ENCODE measurements at places on chromosomes 2 and 18.

GRCh38 chr2:175318542-175318941 lies 137.0 kb upstream of the ATP5MC3 start:
- DNase-seq: no peak

GRCh38 chr2:26245810-26246209 lies 1.1 kb downstream of the HADHB start:
- DNase-seq: no peak

- DNase-seq: no peak
Measured at GRCh38 chr2:12107939-12108338, 361.5 kb downstream of the LPIN1 start.

DNA sequence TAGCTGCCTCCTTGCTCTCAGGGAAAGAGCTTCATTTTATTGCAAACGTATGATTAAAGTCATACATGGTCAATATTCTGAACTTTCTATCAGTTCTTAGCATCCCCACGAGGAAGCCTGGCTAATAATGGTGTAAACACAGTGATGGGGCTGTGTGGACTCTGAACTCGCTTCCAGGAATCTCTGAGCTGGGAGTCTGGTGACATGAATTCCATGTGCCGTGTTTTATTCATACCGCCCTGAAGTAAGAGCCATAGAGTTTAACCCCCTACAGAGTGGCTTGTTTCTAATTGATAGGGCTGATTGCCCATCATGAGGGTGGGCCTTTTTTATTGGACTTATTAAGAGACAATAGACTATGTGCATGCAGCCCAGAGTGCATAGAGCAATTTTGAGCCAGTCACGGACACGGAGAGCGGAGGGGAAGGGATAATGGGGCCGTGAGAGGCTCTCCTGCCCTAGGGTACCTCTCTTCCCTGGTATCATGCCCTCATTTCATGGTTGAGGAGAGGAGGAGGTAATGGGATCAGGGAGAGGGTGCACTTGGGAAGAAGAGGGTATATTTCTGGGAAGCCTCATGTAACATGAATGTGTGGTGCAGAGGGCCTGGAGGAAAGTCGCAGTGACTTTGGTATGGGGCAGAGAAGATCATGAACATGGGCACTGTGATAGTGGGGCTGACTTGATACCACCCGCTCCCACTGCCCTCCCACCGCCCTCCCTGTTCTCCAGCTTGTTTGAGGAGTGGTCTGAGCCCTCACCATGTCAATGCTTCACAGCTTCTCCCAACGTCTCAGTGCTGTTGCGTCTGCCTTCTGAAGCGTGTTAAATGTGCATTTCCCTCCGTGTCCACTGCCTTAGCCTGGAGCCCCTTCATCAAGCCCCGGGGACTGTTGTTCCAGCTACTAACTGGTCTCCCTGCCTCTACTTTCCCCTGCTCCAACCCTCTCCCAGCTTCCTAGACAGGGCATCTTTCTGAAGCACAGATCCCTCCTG lies 73.2 kb downstream of the IL1R2 start:
- no peak for DNase-seq

Data from NCI-H2081 (cell line).